ENCODE measurements at places on chromosomes 5 and 9. TPM values are rescaled to one million over a fixed set of nuclear protein-coding genes. Genes with fewer than 3 reads are reported as not detected.

INSYN2B gene
- total RNA-seq, result 0.06 TPM

SLC6A3 gene
- 0.32 TPM for total RNA-seq

GRCh38 chr9:127495884-127496555, 44.7 kb downstream of the LRSAM1 start:
- no peak overlapping the region for H3K27ac ChIP-seq
- DNase-seq, result no peak
- H3K36me3 ChIP-seq, result no peaks in the 10 kb centered on the region
- no peaks in the 10 kb centered on the region for H3K27me3 ChIP-seq

HMGCS1 gene
- 221 TPM for total RNA-seq

DNA sequence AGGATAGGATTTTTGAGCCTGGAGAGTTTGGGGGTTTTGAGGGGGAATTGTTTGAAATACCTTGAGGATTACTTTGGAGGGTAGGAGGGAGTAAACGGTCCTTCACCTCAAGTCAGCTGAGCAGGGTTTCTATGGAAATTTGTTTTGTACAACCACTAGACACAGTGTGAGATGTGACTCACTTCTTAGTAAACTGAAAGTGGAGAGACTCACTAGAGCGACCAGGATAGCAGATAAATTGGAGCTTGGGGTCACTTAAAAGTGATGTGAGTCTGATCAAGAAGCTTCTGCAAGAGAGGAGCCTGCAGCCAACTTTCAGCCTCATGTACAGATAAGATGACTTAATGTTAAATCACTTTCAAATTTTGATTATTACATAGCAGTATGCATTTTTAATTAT, 1945.9 kb upstream of the NUDT12 start:
- H3K27me3 ChIP-seq, result no peaks in the 10 kb centered on the region
- H3K4me1 ChIP-seq, result peaks cover 17% of the 10 kb centered on the region
- no peak overlapping the region for H3K4me3 ChIP-seq
- no peaks in the 10 kb centered on the region for H3K36me3 ChIP-seq
- DNase-seq, result no peak
- no peak overlapping the region for H3K27ac ChIP-seq

GRCh38 chr9:127570533-127571111, 41.5 kb upstream of the STXBP1 start:
- H3K4me3 ChIP-seq, result no peak overlapping the region
- H3K36me3 ChIP-seq, result no peaks in the 10 kb centered on the region
- peaks cover 7% of the 10 kb centered on the region for H3K27me3 ChIP-seq
- H3K27ac ChIP-seq, result no peak overlapping the region
- H3K4me1 ChIP-seq, result peaks cover 26% of the 10 kb centered on the region
- no peak for DNase-seq

Data from neural progenitor cell (in vitro differentiated cells).